Activated CD4-positive, CD25-positive, alpha-beta regulatory T cell treated with anti-CD3 and anti-CD28 coated beads, Interleukin-2, amount 50 U/mL, for 72 hours (primary cell): ENCODE measurements at places on chromosomes 4 and X.

- DNase-seq: no peak
Measured at GRCh38 chr4:103050736-103051436, 25.7 kb downstream of the SLC9B2 start.

DNA sequence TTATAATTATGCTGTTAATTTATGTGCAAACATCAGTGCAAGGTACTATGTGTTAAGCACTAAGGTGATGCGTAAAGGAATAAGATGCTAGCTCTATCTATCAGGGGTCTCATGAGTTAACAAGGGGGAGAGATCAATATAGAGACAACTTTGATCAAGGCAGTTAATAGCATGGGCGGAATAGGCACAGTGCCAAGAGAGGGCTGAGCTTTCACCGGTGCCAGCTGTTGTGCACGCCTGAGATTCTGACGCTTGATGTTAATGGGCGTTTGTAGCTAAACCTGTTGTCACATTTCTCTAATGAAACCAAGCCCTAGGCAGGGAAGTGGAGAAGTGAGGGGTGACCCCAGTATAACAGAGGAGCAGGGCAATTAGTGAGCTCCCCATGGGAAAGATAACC lies 86.0 kb upstream of the NMU start:
- DNase-seq: no peak

DNA sequence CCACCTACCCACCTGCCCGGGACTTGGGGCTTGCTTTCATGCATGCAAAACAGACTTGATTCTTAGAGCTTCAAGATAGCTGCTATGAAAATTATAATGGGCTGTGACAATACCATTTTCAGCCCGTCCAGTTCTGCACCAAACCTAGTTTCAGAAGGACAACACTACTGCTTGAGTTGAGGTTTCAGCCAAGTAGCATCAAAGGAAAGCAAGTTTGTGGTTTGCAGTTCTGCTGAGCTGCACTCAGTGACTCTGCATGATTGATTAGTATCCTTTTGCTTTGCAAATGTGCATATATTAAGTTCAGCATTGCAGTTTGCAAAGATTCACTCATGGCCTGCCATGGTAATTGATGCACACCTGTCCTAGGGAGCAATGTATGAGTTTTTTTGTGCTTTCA lies 442.7 kb downstream of the RPA4 start:
- DNase-seq: no peak

DNA sequence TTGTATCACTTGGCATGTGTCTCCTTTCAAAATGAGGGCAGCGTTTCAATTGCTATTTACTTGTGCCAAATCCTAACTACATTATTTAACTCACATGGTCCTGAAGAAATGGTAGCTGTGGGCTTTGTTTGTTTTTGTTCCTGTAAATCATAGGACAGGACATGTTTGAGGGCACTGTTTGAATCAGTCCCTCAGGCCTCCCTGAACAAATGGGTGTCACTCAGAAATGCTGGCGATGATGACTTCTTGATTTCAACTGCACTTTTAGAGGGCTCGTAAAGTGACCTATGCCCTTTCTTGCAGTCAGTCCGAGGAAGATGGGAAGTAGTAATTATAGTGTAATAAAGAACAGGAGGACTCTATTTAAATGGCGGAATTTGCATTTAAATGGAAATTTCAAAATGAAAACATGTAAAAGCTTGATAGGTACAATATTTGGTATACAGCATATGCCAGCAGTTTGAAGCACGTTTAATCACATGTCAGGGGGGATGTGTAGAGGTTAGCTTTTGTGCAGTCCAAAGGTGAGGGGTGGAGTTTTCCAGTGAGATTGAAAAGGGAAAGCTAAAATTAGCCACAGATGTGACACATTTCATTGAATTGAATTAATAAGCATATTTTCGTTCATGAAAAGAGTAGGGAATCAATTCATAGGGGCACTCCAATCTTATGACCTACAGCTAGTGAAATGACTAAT lies 1958.7 kb upstream of the IGFBP7 start:
- no peak for DNase-seq
